ENCODE measurements at places on chromosomes 7 and 10. TPM values are rescaled to one million over a fixed set of nuclear protein-coding genes. Genes with fewer than 3 reads are reported as not detected.

CAPZA2 gene
- 125 TPM for polyA plus RNA-seq

SCD gene
- polyA plus RNA-seq, result 30.4 TPM

EIF4H gene
- 208 TPM for polyA plus RNA-seq

SH2D4B gene
- polyA plus RNA-seq, result 0.01 TPM

MMP21 gene
- polyA plus RNA-seq, result 0.28 TPM

MMRN2 gene
- polyA plus RNA-seq, result 7.2 TPM

SLC13A1 gene
- polyA plus RNA-seq, result 1.7 TPM

SFR1 gene
- 9.3 TPM for polyA plus RNA-seq

NPTX2 gene
- 9.2 TPM for polyA plus RNA-seq

CH25H gene
- 4.2 TPM for polyA plus RNA-seq

CALN1 gene
- polyA plus RNA-seq, result 0.09 TPM

NUTM2B gene
- polyA plus RNA-seq, result 1.3 TPM

VPS26A gene
- 57.7 TPM for polyA plus RNA-seq

MKI67 gene
- polyA plus RNA-seq, result 26.5 TPM

SP8 gene
- not detected for polyA plus RNA-seq

NPFFR1 gene
- polyA plus RNA-seq, result 0.31 TPM

PIK3CG gene
- 2.7 TPM for polyA plus RNA-seq

EPO gene
- 0.19 TPM for polyA plus RNA-seq

NAT16 gene
- 0.21 TPM for polyA plus RNA-seq

GLCCI1 gene
- 13.8 TPM for polyA plus RNA-seq

MRLN gene
- 0.33 TPM for polyA plus RNA-seq

COPG2 gene
- polyA plus RNA-seq, result 20.8 TPM
